ENCODE measurements at places on chromosomes 13 and 19.

DNA sequence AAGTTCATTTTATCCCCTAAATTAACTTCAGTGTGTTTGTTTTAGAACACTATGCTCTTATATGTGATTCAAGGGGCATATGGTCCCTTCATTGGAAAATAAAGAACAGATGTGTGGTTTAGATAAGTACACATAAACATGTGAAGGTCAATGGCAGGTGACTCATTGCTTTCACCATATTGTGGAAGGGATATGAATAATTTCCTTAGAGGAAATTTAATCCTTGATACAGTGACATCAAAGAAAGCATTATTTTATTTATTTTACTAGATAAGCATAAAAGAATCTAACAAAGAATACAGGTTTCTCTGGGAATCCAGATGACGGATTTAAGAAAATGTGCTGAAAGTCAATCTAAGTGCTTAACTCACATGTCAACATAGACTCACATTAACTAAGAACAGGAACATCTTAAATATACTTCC, 373.5 kb downstream of the KCTD12 start:
- peak; percentile 67 for DNase-seq

- DNase-seq, result no peak
Observed at GRCh38 chr13:30830638-30830965, 75.5 kb upstream of the MEDAG start.

DNA sequence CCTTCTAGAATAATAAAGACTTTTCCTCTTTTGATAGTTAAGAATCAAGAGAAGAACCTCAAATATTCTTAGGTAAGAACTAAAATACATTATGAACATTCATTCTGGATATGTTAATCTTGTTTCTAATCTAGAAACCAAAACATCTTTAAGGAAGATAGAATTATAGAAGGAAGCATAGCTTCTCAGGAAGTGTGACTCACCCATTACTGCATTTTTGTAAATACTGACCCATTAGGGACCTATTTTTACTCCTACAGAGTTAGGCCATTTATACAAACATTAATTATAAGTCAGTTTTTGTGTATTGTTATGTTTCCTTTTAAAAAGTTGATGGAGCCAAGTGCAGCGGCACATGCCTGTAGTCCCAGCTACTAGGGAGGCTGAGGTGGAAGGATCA, 147.1 kb downstream of the NUFIP1 start:
- DNase-seq, result no peak

DNA sequence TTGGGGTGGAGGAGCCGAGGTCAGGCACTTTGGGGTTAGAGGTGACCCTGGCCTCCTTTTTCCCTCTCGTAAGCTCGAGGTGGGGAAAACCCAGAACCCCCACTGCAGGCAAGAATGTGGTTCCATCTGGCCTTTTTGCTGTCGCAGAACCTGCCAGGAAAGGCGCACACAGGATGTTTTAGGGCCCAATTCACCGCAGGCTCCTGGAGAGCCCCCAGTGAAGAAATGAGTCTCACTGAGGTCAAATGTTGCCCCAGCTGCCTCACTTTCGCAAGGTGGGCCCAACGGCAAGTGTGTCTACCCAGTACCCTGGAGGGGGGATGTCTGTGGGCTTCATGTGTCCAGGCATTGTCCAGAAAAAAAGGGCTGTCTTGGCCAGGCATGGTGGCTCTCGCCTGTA, 61.8 kb downstream of the PEX11G start:
- DNase-seq, result no peak
